ENCODE measurements at places on chromosomes 6 and 20. TPM values are rescaled to one million over a fixed set of nuclear protein-coding genes. Genes with fewer than 3 reads are reported as not detected.
A peak's percentile ranks its signal among the peaks of the same experiment; 100 is the strongest.

DNA sequence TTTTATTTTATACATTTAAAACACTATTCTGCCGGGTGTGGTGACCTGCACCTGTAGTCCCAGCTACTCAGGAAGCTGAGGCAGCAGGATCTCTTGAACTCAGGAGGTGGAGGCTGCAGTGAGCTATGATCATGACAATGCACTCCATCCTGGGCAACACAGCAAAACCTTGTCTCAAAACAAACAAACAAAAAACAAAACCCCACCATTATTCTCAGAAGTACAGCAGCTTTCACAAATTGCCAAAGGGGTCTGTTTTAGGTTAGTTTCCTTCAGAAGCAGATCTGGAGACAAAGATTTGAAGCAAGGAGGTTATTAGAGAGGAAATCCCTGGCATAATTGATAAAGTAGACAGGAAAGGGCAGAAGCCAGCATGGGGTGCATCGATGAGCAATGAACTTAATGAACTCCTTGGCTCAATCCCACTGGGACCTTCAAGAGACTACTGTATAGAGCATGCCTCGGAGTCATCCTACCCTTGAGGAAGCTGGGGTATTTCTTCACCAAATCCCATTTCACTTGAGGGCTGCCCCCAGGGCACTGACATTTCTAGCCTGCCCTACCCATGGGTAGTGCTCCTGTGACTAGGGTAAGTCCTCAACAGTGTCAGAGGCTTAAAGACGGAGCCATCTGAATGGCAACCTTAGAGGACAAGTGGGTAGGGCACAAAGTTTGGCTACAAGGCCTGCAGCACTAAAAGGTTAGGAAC is 43.2 kb upstream of the DDR1 start:
- ATAC-seq = peak; percentile 6

DNA sequence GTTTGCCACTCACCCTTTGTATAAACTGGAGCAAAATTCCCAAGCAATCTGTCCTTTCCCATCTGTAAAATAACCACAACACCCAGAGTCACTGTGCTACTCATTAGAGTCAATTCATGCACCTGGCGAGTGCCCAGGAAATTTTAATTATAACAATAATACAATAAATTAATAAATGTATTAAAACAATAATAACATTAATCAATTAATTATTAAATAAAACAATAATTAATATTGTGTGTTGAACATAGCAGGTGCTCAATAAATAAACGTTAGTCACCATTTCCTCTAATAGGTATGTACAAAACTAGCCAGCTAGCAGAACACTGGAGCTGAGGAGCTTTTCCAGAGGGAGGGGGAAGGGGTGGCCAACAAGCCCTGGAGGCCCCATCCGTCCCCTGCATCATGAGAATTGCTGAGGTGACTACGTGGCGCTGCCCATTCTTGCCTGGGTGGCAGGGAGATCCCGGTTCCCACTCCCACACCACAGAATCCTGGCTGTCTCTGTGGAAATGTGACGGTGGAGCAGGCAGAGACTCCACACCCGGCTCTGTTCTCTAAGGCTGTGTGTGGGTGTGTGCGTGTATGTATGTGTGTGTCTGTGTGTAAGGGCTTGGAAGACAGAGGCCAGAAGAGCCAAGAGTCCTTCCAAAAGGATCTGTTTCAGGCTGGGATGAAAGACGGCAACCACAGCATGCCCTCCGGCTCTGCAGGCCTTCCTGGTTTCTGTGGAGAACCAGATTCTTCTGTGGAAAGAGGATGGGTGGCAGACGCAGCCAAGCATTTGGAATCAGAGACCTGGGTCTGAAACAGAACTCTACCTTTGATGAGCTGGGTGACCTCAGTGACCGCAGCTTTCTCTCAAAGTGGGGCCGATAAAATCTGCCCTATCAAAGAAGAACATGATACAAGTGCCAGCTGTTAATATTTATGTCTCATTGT is 18.8 kb upstream of the EZR start:
- peak; percentile 63 for ATAC-seq

GRCh38 chr6:667253-667927 is 10.5 kb upstream of the HUS1B start:
- no peak for ATAC-seq

DNA sequence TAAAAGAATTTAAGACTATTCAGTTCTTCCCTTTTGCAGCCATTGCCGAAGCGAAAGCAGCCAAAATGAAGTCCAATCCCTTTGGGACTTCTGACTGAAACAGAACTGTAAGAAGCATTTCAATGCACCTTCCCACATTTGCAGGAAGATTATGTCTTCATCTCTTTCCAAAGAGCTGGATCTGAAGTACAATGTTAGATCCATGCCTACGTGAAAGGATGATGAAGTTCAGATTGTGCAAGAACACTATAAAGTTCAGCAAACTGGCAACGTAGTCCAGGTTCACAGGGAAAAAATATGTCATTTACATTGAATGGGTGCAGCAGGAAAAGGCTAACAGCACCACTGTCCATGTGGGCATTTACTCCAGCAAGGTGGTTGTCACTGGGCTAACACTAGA is 6.0 kb upstream of the FILIP1 start:
- no peak for ATAC-seq

DNA sequence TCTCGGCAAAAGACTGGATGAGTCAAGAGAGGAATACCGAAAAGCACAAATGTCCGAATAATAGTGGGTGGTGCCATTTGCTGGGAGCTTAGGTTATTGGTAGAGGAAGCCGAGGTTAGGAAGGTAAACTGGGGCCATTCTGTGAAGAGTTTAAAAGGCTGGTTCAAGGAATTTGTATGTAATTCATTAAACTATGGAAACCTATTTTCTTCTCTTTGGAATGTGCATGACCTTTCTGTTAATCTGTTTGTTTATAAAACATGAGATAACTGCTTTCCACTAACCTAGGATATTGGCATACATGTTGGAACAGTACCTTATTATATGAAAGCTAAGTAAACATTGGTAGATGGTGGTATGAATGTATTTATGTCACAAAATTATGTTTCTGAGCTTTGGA is 71.8 kb downstream of the LCA5 start:
- ATAC-seq = no peak

DNA sequence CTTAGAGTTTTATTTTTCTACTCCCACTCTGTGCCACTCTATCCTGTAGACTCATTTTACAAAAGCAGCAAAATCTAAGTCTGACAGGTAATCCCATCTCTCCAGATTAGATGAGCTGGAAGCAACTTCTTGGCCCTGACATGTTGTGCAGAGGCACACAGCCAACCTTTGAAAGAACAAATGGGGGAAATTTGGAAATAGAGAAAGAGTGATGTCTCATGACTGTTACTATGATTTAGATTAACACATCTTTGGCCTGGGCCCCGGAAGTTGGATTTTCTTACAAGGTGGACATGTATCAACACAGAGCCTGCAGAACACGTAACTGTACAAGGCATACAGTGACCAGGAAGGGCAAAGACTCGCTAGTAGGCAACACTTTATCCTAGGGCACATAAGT is 227.7 kb downstream of the MYLK4 start:
- peak; percentile 97 for ATAC-seq

- ATAC-seq = no peak
These were observed 1.9 kb downstream of the TNFAIP3 start for GRCh38 chr6:137868721-137869548.

DNA sequence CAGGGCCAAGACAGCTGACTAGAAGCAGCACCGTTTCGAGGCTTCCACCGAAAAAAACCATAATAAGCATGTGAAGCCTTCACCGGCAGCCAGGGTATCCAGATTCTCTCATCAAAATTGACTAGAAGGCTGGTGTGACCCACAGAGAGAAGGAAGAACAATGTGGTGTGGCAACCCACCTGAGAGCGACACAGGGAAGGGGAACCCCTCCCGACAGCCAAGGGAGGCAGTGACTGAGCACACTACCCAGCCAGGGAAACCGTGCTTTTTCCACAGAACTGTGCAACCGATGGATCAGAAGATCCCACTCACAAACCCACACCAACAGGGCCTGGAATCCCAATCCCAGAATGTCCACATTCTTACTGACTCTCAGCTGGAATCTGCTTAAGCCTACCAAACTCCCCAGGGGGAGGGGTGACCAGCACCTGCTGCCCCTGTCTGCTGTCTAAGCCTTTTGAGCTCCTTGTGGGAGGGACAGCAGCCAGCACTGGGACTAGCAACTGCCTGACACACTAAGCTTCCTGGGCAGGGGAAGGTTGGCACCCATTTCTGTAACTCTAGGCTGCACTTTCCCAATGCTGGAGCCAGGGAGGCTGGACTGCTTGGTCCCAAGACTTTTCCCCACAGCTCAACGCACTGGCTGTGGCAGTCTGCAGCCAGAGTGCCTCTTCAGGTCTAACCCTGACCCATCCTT is 231.9 kb upstream of the FAM83B start:
- ATAC-seq = no peak

ZNF831 gene
- total RNA-seq = 0.28 TPM

DNA sequence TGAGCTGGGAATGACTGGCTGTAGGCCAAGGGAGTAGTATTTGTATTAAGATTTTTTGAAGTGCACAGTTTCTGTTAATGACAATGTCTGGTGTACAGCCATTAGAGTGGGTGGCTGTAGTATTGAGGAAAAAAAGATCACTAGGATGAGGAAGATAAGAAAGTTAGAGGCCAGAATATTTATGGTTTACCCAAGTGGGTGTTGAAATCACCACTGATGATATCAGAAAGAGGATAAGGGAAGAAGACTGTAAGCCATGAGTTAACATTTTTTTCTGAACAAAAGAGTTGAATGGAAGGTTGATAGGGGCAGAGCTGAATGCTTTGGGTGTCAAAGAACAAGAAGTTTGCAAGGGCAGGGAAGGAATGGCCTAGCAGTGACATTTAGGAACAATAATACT is 104.7 kb downstream of the PRDM13 start:
- no peak for ATAC-seq

PPP1R3D gene
- 8.6 TPM for total RNA-seq

TTPAL gene
- 19.4 TPM for total RNA-seq

TNFRSF6B gene
- total RNA-seq = 4.5 TPM

DNA sequence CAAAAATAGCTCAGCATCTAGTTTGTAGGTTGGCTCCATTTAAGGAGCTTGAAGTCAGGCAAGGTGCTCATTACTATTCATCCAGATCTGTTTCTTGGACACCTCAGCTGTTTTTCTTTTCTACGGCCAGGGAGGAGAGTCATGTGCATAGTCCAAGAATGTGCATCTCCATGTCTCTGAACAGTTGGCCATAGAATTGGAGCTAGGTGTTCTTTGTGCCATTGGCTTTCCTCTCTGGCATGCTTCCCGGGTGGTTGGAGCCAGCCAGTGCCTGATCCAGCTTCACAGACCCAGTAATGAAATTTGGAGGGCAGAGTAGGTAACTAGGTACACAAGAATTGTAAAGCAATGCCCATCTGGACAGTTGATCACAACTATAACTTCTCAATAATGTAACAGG is 21.6 kb downstream of the EYA4 start:
- no peak for ATAC-seq

- no peak for ATAC-seq
These were observed 91.5 kb upstream of the E2F3 start for GRCh38 chr6:20310185-20310584.

DNA sequence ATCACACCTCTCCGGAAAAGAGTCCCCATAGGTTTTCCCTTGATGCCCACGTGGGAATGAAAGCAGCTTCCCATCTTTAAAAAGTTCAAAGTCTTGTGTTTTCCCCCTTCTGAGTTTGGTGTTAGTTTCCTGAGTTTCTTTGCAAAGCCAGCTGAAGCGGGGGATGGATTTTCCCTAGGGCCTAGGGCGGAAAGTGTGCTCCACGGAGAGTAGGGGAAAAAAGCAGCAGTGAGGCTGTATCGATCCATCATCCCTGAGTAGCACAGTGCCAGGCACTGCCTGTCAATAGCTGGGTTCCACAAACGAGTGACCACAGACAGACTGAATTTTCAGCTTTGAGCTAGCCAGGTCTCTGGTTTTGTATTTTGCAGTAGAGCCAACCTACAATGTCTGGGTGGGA is 1.3 kb downstream of the DAAM2 start:
- no peak for ATAC-seq

GRCh38 chr6:139423971-139424667 is 49.7 kb upstream of the CITED2 start:
- ATAC-seq = no peak

DNA sequence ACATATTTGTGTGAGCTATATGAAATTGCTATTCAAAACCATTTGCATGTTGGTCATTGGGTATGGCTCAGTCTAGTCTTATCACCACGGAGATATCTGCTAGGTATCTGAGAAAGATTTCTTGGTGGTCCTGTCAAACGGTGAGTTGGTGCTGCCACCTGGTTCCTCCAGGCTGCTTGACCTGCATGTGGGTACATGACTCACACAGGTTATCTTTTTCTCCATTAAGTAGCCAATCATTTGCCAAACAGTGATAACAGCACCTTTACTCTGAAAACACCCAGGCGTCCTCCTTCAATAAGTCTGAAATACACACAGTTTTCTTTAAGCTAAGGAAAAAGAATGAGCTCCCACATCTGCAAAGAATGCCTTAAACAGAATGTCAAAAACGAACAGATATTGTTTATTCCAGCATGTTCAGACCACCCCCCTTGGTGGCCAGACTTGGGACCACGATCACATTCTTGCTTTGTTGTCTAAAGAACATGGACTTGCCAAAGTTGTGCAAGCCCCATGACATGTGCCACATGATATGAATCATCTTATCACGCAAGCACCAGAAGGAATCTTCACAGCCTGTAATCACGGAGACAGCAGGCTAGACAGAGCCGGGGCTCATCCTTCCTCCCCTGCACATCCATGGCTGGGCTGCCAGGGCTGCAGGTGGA is 200.7 kb upstream of the THBS2 start:
- no peak for ATAC-seq

ZFAND3 gene
- total RNA-seq = 42.6 TPM

DNA sequence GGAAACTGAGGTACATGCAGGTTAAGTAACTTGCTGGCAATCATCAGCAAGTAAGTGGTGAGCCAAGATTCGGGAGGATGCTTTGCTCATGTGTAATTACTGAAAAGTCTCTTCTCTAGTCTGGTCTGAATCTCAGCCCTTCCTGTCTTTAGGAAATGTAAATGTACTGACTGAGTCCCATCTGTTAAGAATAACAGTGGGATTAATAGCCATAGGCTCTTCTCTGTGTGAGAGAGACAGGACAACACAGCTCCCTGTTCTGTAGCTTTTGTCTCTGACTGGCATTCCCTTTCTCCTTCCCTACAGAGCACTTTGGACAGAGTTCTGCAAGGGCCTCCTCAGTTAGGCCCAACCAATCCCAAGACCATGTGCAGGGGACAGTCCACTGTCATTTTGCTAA is 131.3 kb upstream of the OGFRL1 start:
- no peak for ATAC-seq

OVOL2 gene
- total RNA-seq = 11.0 TPM

RIPOR2 gene
- total RNA-seq = 2.1 TPM

- ATAC-seq = no peak
These were observed 114.5 kb upstream of the SOX4 start for GRCh38 chr6:21478883-21479539.

All from esophagus mucosa (tissue), 1 donor.